Osteocyte (in vitro differentiated cells): ENCODE measurements at places on chromosomes 3 and 15.

- peaks cover 12% of the 10 kb centered on the region for H3K36me3 ChIP-seq
- H3K4me3 ChIP-seq, result peak overlapping the region; percentile 92
- DNase-seq, result no peak
- H3K4me1 ChIP-seq, result peaks cover 22% of the 10 kb centered on the region
Observed at GRCh38 chr3:42589382-42590109, 1.1 kb upstream of the SS18L2 start.

DNA sequence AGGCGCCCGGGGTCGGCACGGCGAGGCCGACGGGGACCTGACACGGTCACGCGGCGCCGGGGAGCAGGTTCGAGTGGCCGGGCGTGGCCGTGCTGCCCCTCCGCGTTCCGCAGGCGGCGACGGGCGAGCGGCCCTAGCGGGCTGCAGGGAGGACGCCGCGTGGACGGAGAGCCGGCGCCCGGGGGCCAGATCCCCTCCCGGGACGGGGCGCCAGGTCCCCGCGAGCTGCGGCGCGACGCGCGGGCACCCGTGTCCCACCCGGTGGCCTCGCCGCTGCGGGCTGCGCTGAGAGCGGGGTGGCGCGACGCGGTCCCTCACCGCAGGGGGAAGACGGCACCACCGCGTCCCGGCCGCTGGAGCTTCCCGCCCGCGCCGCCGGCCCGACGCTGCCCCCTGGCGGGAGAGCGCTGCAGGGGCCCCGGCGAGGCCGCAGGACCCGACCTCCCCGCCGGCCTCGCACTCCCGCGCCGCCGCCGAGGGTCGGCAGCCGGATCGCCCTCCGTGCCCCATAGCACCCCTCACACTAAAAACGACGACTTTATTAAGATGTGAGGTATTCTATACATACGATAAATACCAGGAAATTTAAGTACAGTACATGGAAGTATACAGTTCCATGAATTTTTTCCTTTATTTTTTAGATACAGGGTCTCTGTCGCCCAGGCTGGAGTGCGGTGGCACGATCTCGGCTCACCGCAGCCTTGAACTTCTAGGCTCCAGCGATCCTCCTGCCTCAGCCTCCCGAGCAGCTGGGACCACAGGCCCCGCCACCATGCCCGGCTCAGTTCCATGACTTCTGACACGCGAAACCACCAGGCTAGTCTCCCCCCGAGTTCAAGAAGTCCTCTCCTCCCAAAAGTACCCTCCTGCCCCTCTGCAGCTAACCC is 1.3 kb upstream of the PIGZ start:
- DNase-seq, result peak; percentile 91
- peak overlapping the region; percentile 62 for H3K4me3 ChIP-seq
- peaks cover 4% of the 10 kb centered on the region for H3K36me3 ChIP-seq
- no peaks in the 10 kb centered on the region for H3K27me3 ChIP-seq
- peaks cover 12% of the 10 kb centered on the region for H3K4me1 ChIP-seq
- no peak overlapping the region for H3K27ac ChIP-seq

DNA sequence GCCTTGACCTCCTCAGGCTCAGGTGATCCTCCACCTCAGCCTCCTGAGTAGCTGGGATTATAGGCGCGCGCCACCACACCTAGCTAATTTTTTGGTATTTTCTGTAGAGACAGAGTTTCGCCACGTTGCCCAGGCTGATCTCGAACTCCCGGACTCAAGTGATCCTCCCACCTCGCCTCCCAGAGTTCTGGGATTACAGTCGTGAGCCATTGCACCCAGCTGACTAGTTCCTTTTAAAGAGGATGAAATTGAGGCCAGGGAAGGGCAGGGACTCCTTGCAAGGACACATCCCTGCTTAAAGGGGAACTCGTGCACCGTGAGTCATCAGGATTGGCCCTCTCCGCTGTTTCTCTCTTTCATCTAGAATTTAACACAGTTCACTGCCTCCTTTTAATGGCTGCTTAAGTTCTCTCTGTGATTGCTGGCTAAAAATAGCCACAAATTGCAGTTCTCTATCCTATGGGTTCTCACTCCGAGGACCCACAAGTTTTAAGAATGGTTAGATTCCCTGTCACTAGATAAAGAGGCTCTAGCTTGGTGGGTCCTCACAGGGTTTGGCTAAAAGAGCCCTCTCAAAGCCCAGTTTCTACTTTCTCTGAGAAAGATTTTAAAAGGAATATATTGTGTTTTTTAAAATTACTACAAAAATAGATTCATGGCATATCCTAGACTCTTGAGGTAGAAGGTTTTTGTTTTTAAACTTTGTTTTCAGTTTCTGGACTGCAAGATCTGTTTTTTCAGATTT is 1.4 kb downstream of the CRTAP start:
- DNase-seq, result peak; percentile 15
- peaks cover 4% of the 10 kb centered on the region for H3K36me3 ChIP-seq
- H3K4me3 ChIP-seq, result peak overlapping the region; percentile 84
- peak overlapping the region; percentile 93 for H3K27ac ChIP-seq
- no peaks in the 10 kb centered on the region for H3K27me3 ChIP-seq
- H3K4me1 ChIP-seq, result peaks cover 47% of the 10 kb centered on the region

- no peaks in the 10 kb centered on the region for H3K27me3 ChIP-seq
- DNase-seq, result no peak
- H3K36me3 ChIP-seq, result no peaks in the 10 kb centered on the region
- peaks cover 39% of the 10 kb centered on the region for H3K4me1 ChIP-seq
- no peak overlapping the region for H3K27ac ChIP-seq
Observed at GRCh38 chr3:27629366-27629765, 92.8 kb downstream of the EOMES start.

DNA sequence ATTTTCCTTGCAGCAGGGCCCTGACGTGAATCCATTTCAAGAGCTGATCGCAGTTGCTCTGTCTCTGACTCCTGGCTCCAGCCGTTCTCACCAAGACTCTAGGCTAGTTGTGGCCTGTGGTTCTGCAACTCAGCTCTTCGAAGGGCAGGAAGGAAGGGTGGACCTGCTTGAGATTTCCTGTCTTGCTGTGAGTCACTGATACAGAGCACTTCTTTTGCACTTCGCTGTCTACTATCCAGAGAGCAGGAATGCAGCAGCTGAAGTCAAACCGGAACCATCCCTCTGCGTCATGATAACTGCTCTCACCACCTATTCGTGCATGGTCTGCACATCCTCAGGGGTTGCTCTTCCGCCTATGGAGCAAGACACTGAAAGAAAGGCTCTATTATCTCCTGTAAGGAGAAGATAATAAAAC is 59.7 kb downstream of the RAP2B start:
- DNase-seq, result no peak
- H3K36me3 ChIP-seq, result no peaks in the 10 kb centered on the region
- H3K27me3 ChIP-seq, result no peaks in the 10 kb centered on the region

- no peak for DNase-seq
- H3K27ac ChIP-seq, result peak overlapping the region; percentile 73
- peak overlapping the region; percentile 72 for H3K4me3 ChIP-seq
- H3K27me3 ChIP-seq, result no peaks in the 10 kb centered on the region
Observed at GRCh38 chr3:48428572-48429316, 1.1 kb downstream of the PLXNB1 start.

GRCh38 chr3:34155108-34155507 is 356.7 kb downstream of the PDCD6IP start:
- no peaks in the 10 kb centered on the region for H3K27me3 ChIP-seq
- peaks cover 14% of the 10 kb centered on the region for H3K4me1 ChIP-seq
- no peak for DNase-seq
- H3K27ac ChIP-seq, result no peak overlapping the region
- H3K36me3 ChIP-seq, result no peaks in the 10 kb centered on the region
- H3K4me3 ChIP-seq, result no peak overlapping the region

DNA sequence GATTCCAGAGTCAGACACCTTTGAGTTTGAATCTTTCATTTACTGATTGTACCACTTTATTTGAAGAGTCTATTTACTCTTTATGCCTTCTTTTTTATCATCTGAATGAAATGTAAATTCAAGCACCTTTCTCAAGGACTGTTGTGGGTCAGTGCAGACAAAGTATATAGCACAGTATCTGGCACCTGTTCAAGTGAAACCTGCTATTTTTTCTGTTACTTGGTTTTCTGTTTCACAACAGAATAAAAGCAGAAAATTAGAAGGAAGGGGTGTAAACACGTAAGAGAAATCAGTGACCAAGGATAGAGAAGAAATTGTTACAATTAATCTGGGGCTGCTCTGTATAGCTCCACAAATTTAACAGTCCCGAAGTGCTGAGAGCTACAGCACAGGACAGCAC is 357.4 kb downstream of the RSL24D1 start:
- no peaks in the 10 kb centered on the region for H3K36me3 ChIP-seq
- no peak for DNase-seq
- no peak overlapping the region for H3K27ac ChIP-seq
- no peak overlapping the region for H3K4me3 ChIP-seq

DNA sequence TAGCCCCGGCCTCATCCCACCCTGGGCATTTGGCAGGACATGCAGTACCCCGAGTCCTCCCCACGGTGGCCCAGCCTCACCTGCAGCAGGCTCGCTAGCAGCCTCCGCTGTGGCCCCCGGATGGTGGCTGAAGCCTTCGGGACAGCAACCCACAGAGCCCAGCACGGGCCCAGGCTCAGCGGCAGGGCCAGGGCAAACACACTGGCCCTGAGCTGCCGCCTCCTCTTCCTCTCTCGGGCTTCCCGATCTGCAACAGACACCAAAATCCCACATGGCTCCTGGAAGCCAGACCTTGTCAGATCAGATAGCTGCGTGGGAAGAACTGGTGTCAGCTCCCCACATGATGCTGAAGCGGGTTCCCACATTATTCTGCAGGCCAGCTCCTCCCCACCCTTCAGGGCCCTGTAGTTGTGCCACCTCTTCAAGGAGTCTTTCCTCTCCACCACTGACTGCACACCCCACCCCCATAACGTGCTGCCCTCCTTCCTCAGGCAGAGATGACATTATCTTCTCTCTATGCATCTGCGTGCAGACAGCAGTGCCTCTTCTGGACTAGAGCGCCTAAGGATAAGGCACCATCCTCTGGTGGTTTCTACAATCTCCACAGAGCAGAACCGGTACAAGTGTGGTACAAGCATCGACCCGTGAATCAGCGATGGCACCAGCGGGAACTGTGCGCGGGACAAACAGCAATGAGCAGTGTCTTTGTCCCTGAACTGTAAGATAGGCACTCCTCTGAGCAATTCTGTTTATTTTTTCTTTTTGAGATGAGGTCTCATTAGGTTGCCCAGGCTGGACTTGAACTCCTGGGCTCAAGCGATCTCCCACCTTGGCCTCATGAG is 9.5 kb downstream of the TMEM44 start:
- H3K4me1 ChIP-seq, result no peaks in the 10 kb centered on the region
- H3K4me3 ChIP-seq, result no peak overlapping the region
- H3K36me3 ChIP-seq, result peaks cover 31% of the 10 kb centered on the region
- no peaks in the 10 kb centered on the region for H3K27me3 ChIP-seq
- no peak for DNase-seq
- no peak overlapping the region for H3K27ac ChIP-seq

DNA sequence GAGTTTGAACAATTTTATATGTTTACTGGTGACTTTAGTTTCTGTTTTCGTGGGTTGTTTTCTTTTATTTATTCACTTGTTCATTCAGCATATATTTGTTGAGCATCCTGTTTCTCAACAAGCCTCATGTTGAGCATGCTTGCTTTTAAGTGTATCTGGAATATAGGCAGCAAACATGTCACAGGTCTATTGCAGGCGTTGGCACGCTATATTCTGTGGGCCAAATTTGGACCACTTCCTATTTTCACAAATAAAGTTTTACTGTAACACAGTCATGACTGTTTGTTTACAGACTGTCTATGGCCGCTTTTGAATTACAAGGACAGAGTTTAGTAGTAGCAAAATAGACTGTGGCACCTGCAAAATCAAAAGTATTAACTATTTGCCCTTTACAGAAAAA is 89.6 kb downstream of the THRB start:
- H3K4me3 ChIP-seq, result no peak overlapping the region
- H3K4me1 ChIP-seq, result peaks cover 4% of the 10 kb centered on the region
- H3K27me3 ChIP-seq, result no peaks in the 10 kb centered on the region
- no peak overlapping the region for H3K27ac ChIP-seq

GRCh38 chr3:117665296-117665695 is 955.7 kb downstream of the TUSC7 start:
- peaks cover 25% of the 10 kb centered on the region for H3K4me1 ChIP-seq
- no peak for DNase-seq
- H3K36me3 ChIP-seq, result no peaks in the 10 kb centered on the region
- H3K27me3 ChIP-seq, result peaks cover 29% of the 10 kb centered on the region
- no peak overlapping the region for H3K4me3 ChIP-seq

DNA sequence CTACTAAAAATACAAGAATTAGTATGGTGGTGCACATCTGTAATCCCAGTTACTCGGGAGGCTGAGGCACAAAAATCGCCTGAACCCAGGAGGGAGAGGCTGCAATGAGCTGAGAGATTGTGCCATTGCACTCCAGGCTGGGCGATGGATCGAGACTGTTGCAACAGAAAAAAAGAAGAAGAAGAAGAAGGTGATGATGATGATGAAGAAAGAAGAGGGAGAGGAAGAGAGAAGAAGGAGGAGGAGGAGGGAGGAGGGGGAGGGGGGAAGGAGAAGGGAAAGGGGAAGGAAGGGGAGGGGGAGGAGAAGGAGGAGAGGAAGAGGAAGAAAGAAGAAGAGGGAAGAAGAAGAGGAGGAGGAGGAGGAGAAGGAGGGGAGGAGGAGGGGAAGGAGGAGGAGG is 33.2 kb upstream of the ZNF710 start:
- H3K4me1 ChIP-seq, result no peaks in the 10 kb centered on the region
- H3K27me3 ChIP-seq, result peaks cover 12% of the 10 kb centered on the region
- no peaks in the 10 kb centered on the region for H3K36me3 ChIP-seq
- H3K4me3 ChIP-seq, result no peak overlapping the region
- no peak overlapping the region for H3K27ac ChIP-seq

DNA sequence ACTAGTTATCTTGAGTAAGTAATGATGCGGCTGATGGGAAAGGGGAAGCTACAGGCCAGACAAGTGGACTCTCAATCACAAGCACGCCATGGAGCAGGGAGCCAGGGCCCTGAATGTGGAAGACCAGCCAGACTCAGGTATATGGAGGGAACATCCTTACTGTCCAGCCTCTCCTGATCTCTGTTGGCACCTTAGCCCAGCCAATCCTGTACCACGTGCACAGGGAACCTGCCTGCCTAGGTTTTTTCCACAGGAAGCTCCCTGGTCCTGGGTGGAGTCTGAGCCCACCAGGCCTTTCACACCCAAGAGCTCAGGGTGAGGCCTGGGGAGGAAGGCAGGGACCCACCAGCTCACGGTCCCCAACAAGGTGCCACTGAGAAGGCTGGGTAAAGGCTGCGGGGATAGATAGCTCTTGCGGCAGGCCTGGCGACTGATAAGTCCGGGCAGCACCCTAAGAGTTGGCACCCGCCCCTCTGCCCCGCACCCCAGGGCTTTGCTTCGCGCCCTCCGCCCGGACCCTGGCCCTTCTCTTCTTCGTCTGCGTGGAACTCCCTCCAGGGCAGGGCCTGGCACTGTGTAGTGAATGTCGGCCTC is 933 bp upstream of the APEH start:
- H3K36me3 ChIP-seq, result peaks cover 2% of the 10 kb centered on the region
- H3K27ac ChIP-seq, result peak overlapping the region; percentile 99
- no peak for DNase-seq

DNA sequence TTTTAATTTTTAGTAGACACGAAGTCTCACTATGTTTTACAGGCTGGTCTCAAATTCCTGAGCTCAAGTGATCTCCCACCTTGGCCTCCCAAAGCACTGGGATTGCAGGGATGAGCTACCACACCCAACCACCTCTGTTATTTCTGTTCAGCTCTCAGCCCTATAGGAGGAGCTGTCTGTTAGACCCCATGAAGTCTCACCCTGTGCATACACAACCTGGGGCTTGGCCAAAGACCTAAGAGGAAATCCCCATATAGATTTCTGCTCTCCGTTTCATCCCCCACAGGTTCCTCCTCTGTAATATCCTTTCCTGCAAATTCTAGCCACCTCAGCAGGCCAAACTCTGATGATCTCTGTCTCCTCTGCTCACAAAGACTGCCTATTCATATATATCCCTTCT is 56.6 kb upstream of the CTDSPL2 start:
- peaks cover 2% of the 10 kb centered on the region for H3K4me1 ChIP-seq
- no peak for DNase-seq
- no peaks in the 10 kb centered on the region for H3K27me3 ChIP-seq
- H3K4me3 ChIP-seq, result no peak overlapping the region

GRCh38 chr3:43951813-43952212 is 261.1 kb downstream of the ABHD5 start:
- no peak overlapping the region for H3K4me3 ChIP-seq
- no peak overlapping the region for H3K27ac ChIP-seq
- peaks cover 14% of the 10 kb centered on the region for H3K4me1 ChIP-seq
